MV-4-11 (cell line): ENCODE measurements at places on chromosomes 3 and 15.
A peak's percentile ranks its signal among the peaks of the same experiment; 100 is the strongest.

- no peak for DNase-seq
These were observed 50.9 kb downstream of the C3orf20 start for GRCh38 chr3:14725564-14726440.

DNA sequence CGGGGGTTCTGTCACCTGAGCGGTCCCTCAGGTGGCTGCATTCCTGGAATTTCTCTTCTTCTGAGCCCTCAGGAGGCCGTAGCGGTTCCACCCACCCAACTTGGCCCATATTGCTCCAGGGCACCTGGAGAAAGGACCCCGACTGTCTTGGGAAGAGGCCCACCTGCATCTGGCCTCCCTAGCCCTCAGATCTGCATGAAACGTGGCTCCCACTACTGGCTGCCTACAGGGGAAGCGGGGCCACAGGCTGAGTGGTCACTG is 9.9 kb upstream of the ANPEP start:
- DNase-seq: no peak

DNA sequence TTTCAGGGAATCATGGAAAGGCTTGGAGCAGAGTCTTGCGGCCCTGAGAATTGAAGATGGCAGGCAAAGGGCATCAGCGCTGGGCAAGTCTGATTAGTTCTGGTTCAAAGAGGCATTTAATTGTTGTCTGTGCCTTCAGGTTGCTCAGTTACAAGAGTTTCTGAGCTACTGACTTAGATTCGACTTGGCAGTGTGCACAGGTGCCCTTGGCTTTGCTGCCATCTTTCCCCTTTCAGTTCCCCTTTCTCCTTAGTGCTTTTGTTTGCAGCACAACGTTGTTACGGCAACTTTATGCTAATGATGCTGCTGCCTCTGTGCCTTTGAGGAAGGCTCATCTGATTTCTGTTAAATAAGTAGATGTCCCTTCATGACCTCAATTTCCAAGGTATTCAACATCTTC is 12.5 kb downstream of the P2RY14 start:
- DNase-seq: peak; percentile 94

- no peak for DNase-seq
These were observed 67.5 kb upstream of the LCTL start for GRCh38 chr15:66633041-66633937.

- no peak for DNase-seq
These were observed 880 bp upstream of the CHRNA7 start for GRCh38 chr15:32029409-32029861.

GRCh38 chr3:128372281-128372680 is 94.4 kb downstream of the DNAJB8 start:
- DNase-seq: no peak

GRCh38 chr15:81351651-81352050 is 22.4 kb downstream of the TMC3 start:
- DNase-seq: no peak

- DNase-seq: no peak
These were observed 35.5 kb downstream of the BNC1 start for GRCh38 chr15:83249030-83249343.

GRCh38 chr3:37489355-37489754 is 315.0 kb upstream of the LRRFIP2 start:
- DNase-seq: peak; percentile 2

DNA sequence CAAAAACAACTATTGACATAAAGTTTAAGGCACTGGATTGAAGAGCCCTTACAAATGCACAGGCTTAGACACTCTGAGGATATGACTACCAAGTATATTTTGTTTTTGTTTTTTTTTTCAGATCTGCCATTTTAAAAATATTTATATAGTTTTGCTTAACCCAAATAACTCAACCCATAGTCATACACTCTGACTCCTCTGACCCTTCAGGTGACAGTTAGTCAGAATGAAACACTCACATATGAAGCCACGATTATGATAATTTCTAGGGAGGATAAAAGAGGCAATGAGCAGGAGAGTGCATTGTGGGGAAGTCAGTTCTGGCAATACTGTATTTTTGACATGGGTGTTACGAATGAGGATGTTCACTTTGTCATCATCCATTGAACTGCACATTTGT is 774.7 kb downstream of the MECOM start:
- no peak for DNase-seq

DNA sequence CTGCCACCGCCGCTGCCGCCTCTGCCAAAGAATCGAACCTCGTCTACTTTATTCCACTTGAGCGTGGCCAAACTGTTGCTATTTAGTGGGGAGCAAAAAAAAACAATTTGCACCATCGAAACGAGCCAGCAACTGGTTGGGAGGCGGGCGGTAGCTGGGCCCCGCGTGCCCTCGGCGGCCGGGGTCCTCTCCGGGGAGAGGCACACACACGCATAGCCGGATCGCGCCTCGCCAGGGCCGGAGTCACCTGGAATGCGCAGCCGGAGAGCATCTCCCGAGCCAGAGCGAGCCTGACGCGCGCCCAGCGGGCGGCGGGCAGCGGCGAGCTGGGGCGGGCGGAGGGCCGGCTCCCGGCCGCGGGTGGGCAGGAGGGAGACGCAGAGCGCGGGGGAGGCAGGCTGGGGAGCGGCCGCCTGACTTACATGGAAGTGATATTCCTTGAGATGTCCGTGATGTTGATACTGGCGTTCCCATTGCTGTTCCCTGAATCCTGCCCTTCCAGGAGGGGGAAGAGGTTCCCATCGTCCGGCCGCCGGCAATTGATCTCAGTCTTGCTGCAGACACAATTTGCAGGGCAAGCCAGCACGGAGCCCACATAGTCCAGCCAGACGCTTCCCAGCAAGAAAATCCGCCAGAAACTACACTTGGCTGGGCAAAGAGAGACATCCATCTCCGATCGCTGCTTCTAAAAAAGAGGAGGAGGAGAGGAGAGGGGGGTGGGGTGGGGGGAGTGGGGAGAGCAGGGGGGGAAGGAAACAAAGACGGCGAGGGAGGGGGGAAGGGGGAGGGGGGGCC is 858 bp downstream of the NTRK3 start:
- DNase-seq: no peak

DNA sequence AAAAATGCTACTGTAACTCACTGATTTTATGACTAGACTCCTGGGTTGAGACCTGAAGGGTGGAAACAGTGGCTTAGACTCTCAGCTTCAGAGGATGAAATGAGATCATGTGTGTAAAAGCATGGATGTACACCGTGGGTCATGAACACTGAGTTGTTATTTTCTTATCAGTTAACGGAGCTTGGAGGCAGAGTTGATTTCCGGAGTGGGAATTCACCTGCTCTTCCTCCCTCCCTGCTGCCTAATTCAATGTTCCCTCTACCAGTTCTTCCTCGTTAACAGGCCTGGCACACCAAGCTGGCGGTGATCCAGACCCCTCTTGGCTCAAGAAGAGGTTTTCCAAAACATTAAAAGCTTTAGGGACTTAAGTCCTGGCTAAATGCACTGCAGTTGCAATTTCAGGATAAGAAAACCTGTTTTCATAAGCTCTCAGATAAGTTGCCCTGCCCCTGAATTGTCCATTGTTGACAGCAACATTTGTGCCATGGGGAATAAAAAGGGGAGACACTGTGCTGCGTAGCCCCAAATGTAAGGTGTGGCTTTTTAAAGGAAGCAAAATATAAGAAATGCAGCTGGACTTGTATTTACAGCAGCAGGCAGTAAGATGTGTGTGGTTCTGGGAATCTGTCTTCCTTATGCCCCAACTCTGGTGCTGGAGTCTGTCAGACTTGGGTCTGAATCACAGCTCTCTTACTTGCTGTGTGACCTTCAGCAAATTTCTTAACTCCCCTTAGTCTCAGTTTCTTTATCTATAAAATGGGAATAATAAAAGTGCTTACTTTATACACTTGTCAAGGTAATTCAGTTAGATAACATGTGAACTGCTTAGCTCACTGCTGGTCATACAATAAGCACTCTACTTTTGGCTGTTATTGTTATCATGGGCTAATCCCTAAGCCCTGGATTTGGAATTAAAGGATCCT is 9.9 kb downstream of the PDIA5 start:
- no peak for DNase-seq

GRCh38 chr15:50315814-50316630 is 39.0 kb downstream of the GABPB1 start:
- DNase-seq: peak; percentile 57

DNA sequence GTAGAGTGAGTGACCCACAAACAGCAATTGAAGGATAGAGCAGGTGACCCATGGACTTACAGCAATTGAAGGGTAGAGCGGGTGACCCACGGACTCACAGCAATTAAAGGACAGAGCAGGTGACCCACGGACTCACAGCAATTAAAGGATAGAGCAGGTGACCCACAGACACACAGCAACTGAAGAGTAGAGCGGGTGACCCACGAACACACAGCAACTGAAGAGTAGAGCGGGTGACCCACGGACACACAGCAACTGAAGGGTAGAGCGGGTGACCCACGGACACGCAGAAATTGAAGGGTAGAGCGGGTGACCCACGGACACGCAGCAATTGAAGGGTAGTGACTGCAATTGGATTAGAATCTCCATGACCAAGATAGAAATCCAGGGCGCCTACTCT is 9.8 kb upstream of the TNK2 start:
- no peak for DNase-seq

- DNase-seq: no peak
These were observed 311.1 kb upstream of the C2CD4B start for GRCh38 chr15:62476163-62476562.

GRCh38 chr3:110234831-110235230 is 836.8 kb upstream of the NECTIN3 start:
- peak; percentile 39 for DNase-seq

DNA sequence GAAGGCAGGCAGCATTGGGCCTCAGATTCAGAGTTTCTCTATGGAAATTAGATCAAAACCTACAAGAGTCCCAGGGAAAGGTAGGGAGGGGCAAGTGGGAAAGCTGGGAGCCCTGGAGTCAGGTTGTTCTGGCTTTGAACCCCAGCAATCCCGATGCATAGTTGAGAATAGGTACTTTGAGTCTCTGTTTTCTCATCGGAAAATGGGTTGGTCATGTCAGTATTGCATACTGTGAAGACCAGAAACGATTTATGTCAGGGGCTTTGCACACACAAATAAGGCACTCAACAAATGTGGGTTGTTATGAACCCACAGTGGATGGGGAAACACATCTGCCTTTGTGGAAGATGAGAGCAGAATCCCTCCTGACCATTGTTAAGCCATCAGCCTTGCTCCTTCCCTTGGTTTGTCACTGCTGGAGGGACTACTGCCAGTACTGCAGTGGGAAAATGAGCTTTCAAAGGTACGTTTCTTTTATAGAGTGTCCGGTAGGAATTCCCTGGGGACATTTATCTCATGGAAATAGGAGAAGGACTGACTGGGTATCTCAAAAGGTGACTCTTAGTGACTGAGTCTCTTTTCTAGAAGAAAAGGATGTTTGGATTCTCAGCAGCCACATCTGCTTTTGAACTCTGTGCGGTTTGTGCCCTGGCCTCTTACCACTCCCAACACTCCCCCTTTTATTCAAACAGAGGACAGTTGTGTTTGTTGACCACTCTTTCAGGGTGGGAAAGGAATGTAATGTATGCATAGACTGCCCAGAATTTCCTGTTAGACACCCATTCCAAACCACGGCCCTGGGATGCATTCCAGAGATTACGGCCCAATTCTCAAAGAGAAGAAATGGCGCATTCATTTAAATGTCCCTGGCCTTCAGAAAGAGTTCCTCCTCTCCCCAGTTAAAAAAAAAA is 54.6 kb upstream of the VILL start:
- no peak for DNase-seq
